Kidney glomerular epithelial cell (primary cell): ENCODE measurements at places on chromosomes 12 and 14.
A peak's percentile ranks its signal among the peaks of the same experiment; 100 is the strongest.

GRCh38 chr14:102075155-102075554 is 11.7 kb downstream of the HSP90AA1 start:
- no peak for DNase-seq

GRCh38 chr14:21109377-21110138 is 8.7 kb downstream of the TMEM253 start:
- no peak for DNase-seq

DNA sequence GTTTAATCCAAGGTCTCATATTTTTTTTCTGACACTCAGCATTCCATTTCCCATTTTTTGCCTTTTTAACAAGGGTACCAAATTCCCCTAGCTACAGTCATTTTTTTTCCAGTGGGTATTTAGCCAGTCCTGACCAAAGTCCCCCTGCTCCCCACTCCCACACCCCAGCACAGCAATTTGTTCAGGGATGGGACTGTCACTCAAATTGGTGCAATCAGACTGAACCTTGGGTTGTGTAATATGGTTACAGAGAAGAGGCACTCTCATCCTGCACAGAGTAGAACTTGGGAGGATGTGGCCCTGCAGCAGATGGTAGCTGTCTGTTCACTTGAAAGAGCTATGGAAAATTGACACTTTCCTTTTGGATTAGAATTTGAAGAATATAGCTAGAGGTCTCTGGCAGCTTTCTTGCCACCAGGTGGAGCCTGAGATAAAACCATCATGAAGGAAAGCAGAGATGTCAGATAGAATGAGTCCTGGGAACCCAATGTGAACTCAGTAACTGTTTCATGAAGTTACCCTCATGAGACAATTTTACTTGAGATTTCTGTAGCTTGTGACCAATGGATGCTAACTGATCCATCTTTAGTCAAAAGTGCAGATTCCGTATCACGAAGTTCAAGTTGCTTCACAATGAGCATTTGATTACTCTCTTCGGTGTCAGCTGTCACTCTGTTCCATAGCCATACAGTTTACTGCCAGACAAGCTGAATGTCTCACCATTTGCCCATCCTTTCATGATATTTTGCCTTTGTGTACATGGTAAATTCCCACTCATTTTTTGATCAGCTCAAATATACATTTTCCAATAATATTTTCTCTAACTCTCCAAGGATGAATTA is 394.0 kb upstream of the SYT1 start:
- DNase-seq: peak; percentile 43

DNA sequence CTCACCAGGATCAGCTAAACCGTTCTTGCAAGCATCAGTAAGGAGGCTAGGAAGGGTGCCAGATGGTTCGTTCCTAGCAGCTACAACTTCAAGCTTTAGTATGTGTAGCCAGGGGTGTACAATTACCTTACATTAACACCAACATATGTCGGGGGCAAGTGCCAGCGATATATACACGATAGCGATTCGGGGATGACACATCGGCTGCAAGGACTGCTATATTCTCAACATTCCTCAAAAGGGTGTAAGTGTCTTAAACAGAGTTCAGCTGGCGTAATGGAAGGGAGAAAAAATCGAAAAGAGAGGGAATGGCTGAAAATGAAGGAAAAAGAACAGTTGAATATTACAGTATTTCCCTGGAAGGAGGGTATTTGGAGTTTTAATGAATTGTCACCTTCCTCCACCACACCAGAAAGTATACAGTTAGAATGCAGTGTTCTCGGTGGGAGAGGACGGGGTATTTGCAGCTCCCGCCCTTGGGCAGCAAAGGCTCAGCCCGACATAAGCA is 545 bp downstream of the LIMA1 start:
- DNase-seq: no peak

DNA sequence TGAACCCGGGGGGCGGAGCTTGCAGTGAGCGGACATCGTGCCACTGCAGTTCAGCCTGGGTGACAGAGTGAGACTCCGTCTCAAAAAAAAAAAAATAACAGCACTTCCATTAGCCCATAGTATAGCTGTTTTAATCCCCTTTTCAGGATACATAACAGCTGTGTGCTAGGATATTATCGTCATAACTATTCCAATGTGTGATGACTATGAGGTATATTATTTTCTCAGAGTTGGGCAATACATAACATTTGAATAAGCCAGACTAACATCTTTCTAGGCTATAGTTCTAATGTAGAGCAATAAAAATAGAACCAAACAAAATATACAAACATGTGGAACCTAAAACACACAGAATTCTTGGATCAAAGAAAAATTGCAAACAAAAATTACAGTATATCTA is 57.1 kb downstream of the MARK3 start:
- no peak for DNase-seq

DNA sequence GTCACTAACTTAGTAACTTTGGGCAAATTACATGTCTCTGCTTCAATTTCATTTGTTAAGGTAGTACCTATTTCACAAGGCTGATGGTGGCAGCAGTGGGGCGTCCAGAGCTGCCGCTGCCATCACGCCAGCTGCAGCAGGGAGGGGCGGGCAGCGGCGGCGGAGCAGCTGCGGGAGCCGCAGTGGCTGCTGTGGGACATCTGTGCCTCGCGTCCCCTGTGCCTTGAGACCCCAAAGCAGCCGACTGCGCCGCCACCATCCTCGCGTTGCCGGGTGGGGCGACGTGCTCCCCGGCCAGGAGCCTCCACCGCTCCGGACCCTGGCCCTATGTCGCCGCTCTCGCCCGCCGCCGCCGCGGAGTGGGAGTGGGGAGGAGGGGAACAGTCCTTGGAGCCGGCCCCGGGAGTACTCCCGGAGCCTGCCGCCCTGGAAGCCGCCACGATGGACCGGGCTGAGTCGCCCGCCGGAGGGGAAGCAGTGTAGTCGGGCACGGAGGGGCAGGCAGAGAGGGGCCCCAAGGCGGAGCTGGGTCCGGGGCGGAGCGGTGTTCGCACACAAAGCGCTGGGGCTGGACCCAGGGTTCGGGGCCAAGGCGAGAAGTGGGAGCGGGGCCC is 51.4 kb downstream of the A2M start:
- peak; percentile 50 for DNase-seq

GRCh38 chr12:43754015-43754414 is 4.6 kb downstream of the PUS7L start:
- DNase-seq: no peak

- DNase-seq: no peak
Observed at GRCh38 chr14:54651649-54652048, 84.7 kb downstream of the SAMD4A start.

GRCh38 chr14:35365130-35366055 is 39.2 kb downstream of the NFKBIA start:
- DNase-seq: peak; percentile 73

DNA sequence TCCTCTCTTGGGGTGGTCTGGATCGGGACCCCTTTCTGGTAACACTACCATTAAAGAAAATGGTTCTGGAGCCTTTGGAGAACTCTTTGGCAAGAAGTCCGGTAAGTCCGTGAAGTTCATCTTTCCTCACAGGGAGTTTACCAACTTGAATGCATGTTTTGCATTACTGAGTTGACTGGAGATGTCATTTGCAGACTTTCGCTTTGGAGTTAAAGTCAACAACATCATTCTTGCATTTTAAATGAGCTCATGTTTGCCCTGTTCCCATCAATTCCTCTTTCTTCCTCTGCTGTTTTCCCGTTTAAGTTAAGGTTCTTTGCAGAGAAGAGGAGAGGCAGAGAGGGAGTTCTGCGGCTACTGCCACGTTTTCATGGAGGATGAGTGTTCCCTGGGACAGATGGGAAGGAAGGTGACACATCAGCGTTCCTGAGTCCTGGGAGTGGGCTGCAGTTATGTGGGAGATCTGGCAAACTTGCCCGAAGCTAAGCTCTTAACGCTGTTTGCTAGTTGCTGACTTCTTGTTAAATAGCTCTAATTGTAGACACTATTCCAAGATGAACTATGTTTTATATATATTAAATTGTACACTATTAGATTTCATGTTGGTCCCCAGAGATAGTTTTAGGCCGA is 18.8 kb upstream of the PRICKLE1 start:
- no peak for DNase-seq

- no peak for DNase-seq
Observed at GRCh38 chr14:47929334-47929733, 253.9 kb upstream of the MDGA2 start.

GRCh38 chr14:85296456-85297210 is 233.3 kb upstream of the FLRT2 start:
- peak; percentile 40 for DNase-seq

DNA sequence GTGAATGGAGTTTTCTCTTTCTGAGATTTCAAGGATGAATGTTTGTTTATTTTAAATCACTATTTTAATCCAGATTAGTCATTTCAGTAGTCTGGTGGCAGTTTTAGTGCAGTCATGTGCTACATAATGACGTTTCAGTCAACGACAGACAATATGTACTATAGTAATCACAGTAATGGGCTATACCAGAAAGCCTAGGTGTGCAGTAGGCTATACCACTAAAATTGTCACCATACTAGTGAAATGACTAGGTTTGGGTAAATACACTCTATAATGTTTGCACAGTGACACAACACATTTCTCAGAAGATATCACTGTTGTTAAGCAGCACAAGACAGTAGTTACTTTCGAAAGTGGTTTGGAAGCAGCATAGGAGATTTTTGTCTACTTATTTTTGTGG is 203.1 kb downstream of the ETNK1 start:
- DNase-seq: no peak

DNA sequence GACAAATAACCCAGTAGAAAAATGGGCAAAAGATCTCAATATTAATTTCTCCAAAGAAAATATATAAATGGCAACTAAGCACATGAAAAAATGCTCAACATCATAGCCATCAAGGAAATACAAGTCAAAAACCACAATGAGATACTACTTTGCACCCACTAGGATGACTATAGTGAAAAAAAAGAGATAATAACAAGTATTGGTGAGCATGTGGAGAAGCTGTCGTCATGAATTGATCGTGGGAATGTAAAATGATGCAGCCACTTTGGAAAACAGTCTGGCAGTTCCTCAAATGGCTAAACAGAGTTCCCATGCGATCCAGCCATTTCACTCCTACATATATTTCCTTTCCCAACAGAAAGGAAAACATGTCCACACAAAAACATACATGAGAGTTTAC is 18.1 kb downstream of the JDP2 start:
- DNase-seq: no peak

DNA sequence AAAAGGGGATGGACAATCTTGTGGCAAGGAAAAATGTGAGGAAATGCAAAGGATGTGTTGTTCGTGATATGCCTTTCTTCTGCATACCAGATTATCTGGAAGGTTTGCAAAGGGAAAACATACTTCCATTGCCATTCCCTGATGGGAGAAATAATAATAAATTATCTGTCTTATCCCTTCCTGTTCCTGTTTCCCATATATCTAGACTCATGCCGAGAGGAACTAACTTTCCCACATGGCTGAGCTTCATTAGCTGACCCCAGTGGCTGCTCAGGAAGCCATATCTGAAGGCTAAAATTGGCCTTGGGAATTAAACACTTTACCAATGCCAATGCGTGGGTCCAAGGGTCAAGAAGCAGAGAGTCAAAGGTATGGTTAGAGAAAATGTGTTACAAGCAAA is 439.8 kb downstream of the MDGA2 start:
- no peak for DNase-seq

- no peak for DNase-seq
Observed at GRCh38 chr14:94113073-94113472, 2.5 kb downstream of the IFI27 start.

- DNase-seq: no peak
Observed at GRCh38 chr12:16562435-16562834, 43.5 kb downstream of the LMO3 start.

GRCh38 chr12:78968226-78968625 is 103.7 kb downstream of the SYT1 start:
- no peak for DNase-seq

GRCh38 chr12:41576925-41577324 is 388.8 kb downstream of the PDZRN4 start:
- DNase-seq: no peak

DNA sequence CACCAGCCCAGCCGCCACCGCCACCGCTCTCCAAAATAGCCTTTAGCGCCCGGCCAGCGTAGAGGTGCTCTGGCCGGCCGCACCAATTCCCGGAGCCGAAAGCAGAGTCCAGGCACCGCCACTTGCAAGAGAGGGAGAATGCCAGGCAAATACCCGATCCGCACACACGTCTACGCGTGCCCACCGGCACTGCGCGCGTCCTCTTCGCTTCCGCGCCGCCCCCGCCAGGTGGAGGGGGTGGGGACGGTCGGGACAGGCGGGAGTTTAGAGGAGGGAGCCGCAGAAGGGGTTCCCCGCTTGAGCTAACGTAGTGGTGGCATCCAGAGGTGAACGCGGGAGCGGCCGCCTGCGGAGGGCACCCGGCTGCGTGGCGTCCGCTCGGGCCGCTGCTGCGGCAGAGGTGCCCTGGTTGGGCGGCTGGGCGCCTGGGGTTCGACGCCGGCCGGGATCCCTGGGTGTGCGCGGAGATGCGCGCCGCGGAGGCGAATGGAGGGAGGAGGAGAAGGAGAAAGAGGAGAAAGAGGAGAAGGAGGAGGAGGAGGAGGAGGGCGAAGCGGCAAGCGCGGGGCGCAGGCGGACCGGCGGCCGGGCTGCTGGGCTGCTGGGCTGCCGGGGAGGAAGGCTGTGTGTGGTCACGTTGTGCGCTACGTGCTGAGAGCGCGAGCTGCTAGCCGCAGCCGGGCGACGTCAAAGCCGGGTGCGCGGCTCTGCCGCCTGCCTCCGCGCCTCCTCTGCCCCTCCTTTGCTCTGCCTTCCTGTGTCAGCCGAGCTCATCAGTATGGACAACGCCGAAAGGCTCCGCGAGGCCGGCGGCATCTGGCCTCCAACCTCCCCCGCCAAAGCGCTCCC is at the start of gene MDGA2:
TSS of gene MDGA2 (minus strand) at position 140 of the 849 bp plus-strand sequence.
- DNase-seq: peak; percentile 36

GRCh38 chr12:68557011-68557730 is 53.5 kb upstream of the RAP1B start:
- DNase-seq: peak; percentile 82

DNA sequence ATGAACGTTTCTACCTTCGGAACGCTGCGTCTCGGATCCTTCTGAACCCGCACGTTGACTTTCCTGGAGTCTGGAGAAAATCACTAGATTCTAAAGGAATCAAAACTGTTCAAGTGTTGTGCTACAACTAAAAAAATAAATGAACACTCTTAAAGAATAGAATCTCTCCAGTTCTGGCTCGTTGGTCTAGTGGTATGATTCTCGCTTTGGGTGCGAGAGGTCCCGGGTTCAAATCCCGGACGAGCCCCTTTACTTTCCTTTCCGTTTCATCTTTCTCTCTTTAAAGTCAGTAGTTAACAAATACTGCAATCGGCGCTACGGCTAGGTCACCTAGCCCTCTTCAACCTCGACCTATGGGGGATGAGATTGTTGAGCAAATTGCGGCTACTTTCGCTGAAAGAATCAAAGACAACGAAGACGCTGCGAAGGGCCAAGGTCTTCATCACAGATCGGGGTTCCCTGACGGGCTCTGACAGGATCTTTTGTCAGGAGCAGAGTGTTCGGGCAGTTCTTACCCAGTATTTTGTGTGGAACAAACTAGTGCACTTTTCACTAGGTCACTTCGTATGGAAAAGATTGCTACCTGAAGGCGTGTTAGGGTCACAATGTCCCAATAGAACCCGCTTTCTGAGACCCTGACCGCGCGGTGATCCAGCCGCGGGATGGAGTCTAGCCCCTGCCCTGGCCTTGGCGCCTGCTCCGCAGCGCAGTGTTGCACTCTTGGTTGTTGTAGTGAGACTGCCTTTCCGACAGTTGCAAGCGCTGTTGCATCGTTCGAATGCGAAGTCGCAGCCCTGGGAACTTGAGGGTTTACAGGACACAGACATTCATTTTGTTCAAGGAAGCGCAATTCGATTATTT is 8.4 kb downstream of the OR6S1 start:
- DNase-seq: peak; percentile 84

GRCh38 chr12:26801486-26801885 is 31.5 kb downstream of the ITPR2 start:
- no peak for DNase-seq

GRCh38 chr14:95057851-95058250 is 99.5 kb downstream of the DICER1 start:
- no peak for DNase-seq

- no peak for DNase-seq
Observed at GRCh38 chr14:71722885-71723284, 209.3 kb upstream of the RGS6 start.
